Ascending aorta (tissue), 2 donors: ENCODE measurements at places on chromosomes 13 and 19.

DNA sequence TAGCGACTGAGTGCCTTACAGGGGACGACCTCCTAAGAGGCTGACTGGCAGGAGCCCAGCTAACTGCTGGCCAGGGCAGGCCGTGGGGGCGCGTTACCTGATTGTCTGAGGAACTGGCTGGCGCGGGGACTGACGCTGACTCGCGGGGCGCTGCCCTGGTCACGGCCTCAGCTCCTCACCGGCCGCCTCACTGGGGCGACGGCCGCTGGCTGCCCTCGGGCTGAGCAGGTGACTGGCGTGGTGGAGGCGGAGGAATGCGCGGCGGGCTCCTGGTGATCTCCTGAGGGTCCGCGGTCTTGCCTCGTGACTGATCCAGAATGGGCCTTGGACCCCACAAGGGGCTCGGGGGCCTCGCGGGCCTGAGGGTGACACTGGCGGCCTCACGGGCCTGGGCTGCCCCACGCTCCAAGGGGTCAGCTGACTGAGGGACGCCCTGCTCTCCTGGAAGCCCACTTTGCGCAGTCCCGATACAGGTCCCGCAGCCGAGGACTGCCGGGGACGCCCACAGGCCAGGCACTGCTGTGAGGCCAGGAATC lies 39.3 kb downstream of the SIGLEC7 start:
- no peak for DNase-seq

DNA sequence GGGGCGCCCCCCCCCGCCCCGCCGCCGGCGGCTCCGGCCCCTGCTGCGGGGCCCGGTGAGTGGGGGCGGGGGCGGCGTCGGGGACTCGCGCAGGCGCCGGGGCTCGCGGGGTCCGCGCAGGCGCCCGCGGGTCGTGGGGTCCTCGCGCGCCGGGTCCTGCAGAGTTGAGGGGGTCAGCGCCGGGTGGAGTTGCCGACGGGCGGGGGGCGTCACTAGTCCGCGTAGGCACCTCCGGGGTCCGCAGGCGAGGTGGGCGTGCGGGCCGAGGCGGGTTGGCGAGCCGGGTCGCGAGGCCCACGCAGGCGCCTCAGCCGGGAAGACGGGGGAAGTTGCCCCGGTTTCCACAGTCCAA lies 365 bp downstream of the PPP6R1 start:
- no peak for DNase-seq

DNA sequence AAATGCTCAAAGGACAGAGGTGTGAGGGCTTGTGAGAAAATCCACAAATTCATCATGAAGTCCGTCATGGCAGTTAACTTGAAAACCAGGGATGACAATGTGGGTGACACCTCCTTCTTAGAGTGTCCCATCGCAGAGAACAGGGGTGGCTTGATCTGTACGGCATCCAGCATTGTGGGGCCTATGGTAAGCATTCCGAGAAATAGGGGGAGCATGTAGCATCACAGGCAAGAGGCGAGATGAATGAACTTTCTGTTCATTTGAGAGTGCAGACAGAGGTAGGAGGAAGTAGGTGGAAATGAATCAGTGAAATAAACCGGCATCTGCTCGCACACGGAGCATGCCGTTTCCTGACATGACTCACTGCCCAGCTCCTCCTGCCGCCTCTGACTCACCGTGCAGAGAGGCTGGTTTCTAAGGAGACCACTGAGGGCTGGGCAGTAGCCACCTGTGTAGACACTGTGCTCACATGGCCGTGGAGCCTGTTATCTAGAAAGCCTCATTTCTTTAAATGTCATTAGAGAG lies 339.0 kb downstream of the RFC3 start:
- peak; percentile 92 for DNase-seq

- no peak for DNase-seq
Observed at GRCh38 chr13:111629457-111629856, 309.0 kb downstream of the TEX29 start.

DNA sequence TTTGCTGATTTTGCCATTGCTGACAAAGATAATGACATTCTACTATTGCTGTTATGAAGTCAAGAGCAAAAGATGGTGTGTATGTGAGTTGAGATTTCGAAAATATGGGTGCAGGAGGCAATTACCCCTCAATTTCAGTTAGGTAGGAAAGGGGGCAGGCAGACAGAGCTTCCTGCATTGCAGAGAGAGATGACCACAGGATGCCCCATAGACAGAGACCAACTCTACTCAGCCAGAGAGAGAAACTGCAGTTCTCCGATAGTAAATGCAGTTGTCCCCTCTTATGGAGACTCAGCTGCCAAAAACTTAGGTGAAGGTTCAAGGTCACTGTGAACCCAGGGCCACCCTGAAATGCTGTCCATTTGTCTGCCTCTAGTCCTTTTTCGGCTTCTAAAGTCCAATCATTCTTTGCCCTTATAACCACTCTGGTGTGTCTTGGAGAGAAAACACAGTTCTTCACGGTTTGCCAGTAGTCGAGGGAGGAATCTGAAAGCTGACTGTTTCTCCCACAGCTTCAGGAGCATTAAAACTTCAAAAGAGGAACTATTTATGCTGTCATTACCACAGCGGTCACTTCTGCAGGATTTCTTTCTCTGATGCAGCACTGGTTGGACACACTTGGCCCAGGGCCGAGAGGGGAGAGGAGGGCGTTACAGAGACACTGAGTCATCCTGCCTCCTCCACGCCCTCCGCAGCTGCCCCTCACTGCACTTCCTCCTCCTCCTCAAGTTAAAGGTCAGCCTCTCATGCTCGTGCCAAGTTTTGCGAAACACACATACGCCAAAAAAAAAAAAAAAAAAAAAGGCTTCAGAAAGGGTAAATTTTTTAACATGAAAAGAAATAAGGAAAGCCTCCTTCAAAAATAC lies 264.3 kb downstream of the FOXO1 start:
- DNase-seq: peak; percentile 81

GRCh38 chr19:17060802-17061201 lies 14.4 kb downstream of the HAUS8 start:
- DNase-seq: no peak

DNA sequence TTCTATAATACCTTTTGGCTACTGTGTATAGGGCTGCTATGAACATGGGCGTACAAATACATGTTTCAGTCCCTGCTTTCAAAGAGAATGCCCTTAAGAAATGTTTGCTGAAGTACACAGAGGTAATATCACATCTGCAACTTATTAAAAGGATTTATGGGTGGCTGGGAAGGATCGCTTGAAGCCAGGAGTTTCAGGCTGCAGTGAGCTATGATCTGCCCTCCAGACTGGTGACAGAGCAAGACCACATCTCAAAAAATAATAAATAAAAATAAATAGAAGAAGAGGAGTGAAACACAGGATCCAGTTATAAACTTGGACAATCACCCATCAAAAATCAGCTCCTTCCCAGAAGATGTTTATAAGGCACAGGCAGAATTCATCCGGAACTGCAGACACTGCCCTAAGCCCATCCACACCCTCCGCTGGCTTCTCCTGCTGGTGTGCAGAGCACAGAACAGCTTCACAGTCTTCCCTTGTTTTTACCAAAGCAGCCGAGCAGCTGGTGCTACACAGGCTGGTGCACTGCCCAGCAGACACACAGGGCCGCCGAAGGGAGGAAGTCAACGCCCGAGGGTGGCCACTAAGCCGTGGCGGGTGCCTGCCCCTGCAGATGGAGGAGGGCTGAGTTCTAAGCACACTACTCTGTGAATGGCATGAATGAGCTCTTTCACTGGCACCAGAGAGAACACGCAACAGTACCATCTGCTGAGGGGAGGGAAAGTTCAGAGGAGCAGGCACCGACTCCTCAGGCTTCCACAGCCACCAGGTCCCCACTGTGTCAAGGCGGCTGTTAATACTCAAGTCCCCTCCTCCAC lies 44.0 kb downstream of the BRD4 start:
- DNase-seq: no peak

- no peak for DNase-seq
Observed at GRCh38 chr19:52102782-52103181, 7.2 kb upstream of the ZNF841 start.

DNA sequence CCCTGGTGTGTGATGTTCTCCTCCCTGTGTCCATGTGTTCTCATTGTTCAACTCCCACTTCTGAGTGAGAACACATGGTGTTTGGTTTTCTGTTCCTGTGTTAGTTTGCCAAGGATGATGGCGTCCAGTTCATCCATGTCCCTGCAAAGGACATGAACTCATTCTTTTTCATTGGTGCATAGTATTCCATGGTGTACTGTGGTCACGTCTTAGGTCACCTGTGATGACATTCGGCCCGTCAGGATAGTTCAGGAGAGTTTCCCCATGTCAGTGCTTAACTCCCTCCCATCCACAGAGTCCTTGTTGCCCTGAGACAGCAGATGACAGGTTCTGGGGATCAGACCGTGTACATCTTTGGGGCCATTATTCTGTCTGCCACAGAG lies 8.6 kb downstream of the ZNF444 start:
- DNase-seq: no peak

- no peak for DNase-seq
Observed at GRCh38 chr13:114208134-114208533, 26.6 kb upstream of the CDC16 start.

GRCh38 chr13:28579322-28579721 lies 79.6 kb upstream of the POMP start:
- DNase-seq: no peak

GRCh38 chr19:57071444-57071843 lies 48.3 kb upstream of the USP29 start:
- no peak for DNase-seq

GRCh38 chr13:109000207-109000606 lies 370.8 kb downstream of the MYO16 start:
- DNase-seq: no peak

- DNase-seq: no peak
Observed at GRCh38 chr19:4932711-4933110, 23.4 kb downstream of the UHRF1 start.

DNA sequence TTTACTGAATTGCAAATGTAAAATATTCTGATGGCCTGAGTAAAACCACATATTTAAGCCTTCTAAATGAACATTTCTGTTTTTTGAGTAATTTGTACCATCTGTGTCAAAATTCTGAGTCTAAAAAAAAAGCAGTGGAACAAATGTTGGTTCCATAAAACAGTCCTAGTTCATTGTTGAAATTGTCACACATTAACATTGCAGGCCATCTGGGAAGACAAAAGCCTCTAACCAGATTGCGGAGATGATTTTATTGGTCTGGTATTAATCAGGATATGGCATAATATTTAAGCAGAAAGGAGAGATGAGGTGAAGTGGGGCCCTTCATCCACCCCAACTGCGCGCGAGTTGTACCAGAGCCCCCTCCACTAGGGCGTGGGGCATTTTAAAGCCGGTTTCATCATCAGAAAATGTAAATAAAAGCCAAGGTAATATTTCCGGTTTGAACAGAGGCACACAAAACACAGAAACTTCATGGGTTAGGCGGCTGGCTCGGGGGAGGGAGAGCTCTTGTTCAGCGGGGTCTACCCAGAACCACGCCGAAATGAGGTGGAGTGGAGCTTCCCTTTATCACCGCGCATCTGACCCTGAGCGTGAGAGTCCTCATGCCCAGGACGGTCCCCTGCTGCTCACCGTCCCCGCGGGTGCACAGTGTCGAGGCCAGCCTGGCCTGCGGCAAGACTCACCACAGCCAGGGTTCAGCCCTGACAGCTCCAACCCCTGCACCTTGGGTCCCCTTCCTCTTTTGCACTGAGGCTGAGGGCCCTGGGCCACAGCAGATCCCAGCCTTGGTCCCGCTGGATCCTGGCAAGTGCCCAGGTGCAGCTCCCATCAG lies 169.2 kb downstream of the URI1 start:
- DNase-seq: no peak

GRCh38 chr19:38640368-38640767 lies 7.1 kb upstream of the ACTN4 start:
- no peak for DNase-seq

DNA sequence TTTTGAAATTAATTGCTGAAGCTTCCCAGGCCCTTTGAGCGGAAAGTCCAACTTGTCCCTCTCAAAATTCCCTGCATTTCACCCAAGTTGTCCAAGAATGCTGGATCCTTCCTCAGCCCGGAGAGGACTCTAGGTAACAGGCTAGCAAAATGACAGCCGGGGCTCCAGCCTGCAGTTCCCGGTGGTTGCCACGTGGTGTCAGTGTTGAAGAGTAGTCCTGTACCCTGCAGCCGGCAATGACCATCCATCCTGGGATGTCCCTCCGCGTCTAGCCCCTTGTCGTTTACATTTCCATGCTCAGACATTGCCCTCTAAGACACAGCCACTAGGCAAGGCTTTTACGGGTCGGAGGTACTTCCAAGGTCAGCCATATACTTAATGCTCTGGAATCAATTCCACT lies 31.4 kb upstream of the MTIF3 start:
- DNase-seq: no peak

DNA sequence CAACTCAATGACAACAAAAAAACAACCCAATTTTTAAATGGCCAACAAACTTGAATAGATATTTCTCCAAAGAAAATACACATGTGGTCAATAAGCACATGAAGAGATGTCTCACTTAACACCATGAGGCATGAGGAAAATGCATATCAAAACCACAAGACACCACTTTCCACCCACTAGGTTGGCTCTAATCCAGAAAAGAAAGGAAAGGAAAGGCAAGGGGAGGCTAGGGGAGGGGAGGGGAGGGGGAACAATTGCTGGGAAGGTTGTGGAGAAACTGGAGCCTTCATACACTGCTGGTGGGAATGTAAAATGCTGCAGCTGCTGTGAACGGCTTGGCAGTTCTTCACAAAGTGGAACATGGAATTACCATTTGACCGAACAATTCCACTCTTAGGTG lies 854.3 kb downstream of the UQCRFS1 start:
- DNase-seq: no peak

- no peak for DNase-seq
Observed at GRCh38 chr13:73335944-73336343, 277.1 kb downstream of the KLF5 start.

DNA sequence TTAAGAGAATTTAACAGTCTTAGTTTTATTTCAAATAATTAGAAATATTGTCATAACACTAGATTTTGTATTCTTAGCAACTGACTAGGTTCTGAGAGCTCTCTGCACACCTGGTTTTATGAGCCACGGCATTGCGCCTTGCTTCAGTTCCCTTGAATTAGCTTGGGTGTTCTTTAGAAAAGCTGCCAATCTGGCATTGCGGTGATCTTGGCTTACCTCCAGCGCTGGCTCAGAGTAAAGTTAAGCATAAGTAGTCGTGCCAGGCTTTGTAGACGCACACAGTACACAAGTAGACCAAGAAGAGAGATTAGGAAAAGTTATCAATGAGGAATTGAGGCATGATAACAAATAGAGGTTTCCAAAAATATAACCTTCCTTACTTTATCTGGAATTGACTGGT lies 45.7 kb downstream of the TPP2 start:
- peak; percentile 67 for DNase-seq

GRCh38 chr19:18503971-18504885 lies 17.6 kb downstream of the ELL start:
- DNase-seq: no peak

DNA sequence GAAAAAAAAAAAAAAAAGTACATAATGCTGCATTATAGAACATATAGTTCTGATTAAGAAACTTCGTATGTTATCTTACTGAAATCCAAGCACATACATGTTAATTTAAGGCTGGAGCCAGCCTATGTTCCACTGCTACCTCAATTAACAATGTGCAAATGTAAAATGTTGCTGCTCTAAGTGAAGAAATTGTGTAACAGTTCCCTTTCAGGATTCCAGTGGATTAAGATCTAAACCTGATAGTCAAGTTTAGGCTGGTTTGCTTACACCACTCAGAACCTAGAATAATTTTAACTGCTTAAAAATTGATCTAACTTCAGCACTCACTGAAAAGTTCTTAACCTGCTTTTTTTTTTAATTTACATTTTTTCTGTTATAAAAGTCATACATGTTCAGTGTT lies 4.2 kb downstream of the VPS36 start:
- DNase-seq: no peak

GRCh38 chr13:107088061-107088460 lies 520.1 kb upstream of the ARGLU1 start:
- no peak for DNase-seq
